ENCODE measurements at places on chromosomes 4 and X.

GRCh38 chr4:173821876-173822275, 291.8 kb upstream of the HAND2 start:
- DNase-seq: no peak

DNA sequence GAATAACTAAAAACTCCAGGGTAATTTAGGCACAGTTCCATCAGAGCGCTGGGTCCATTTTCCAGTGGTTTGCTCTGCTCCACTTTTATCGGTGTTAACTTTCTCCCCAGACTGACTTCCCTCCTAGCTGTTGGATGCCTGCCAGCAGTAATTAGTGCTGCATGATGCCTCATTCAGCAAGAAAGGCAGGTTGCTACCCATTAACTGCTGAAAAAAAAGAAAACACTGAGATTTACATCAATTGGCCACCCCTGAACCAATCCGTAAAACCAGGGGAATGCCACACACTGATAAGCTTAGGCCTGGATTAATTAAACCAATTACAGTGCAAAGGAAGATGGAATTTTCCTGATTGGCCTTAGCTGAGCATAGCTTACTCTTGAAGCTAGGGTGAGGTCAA, 182.4 kb upstream of the CXXC4 start:
- DNase-seq: no peak

DNA sequence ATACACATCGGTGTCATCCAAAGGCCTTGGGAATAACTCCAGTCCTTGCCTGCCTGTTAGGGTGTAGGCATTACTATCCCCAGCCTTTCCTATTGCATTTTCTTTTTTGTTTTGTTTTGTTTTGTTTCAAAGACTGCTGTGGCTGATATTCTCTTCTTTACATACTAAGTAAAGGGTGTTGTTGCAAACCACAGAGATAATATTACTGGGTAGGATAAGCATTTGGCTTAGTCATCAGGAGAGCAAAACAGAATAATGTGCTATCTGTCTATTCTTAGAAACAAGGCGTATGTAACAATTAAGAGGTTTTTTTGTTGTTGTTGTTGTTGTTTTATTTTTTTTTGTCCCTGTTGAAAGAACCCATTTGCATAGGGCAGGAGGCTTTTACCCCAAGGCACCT, 41.8 kb downstream of the UGT2B28 start:
- no peak for DNase-seq

DNA sequence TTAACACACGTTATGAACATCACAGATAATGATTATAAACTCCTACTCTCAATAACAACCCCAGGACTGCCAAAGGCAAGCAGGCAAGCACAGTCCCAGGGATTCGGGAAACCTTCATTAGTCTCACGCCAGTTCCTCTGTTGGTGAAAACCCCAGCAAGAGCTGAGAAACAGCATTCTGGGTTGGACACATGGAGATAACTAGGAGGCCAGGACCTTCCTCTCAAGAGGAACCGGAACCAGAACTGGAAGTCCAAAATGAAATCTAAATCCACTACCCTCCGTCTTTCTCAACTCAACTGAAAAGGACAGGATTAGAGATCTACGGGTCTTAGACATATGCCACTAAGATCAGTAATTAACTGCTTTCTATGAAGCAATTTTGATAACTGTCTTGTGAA, 3.8 kb downstream of the VEGFC start:
- no peak for DNase-seq

- DNase-seq: no peak
These were observed 348.8 kb downstream of the CCSER1 start for GRCh38 chr4:90476019-90476418.

- DNase-seq: no peak
These were observed 41.1 kb downstream of the ADRA2C start for GRCh38 chr4:3807311-3807710.

DNA sequence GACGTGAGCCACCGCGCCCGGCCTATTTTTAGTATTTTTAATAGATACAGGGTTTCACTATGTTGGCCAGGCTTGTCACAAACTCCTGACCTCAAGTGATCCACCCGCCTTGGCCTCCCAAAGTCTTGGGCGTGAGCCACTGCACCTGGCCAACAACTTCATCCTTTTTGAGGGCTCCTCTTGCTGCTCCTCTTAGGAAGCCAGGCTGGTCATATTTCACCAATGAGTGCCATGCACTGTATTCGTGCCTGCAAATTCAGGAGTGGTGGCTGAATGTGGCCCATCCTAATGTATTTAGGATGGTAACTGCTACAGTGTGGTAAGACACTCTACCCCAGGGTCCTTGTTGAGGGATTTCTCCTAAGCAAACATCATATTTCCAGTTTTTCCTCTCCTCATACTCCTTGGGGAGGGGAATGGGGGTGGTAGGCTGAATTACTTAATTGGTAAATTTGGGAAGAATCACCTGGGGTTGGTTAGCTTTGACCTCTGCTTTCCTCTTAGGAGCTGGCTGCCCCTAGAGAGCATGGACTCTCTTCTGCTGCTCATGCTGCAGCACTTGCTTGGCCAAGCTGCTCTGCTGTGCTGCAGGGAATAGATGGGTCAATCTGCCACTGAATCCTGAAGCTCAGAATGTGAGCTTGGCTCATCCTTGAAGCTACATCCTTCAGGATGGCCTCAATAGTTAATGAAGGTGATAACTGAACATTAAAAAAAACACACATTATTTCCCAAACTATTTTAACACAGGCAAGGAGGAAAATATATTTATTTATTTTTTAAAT, 167.4 kb downstream of the HS3ST1 start:
- no peak for DNase-seq

- no peak for DNase-seq
These were observed 780.7 kb downstream of the PCDH18 start for GRCh38 chr4:136751556-136751955.

- DNase-seq: no peak
These were observed 63.2 kb downstream of the NHS start for GRCh38 chrX:17438221-17438620.

- no peak for DNase-seq
These were observed 105.8 kb downstream of the TBX22 start for GRCh38 chrX:80120335-80120734.
